Activated T-cell treated with anti-CD3 and anti-CD28 coated beads, Interleukin-2, amount 50 U/mL, for 72 hours (primary cell): ENCODE measurements at places on chromosomes 16 and 17. TPM values are rescaled to one million over a fixed set of nuclear protein-coding genes. Genes with fewer than 3 reads are reported as not detected.

DNA sequence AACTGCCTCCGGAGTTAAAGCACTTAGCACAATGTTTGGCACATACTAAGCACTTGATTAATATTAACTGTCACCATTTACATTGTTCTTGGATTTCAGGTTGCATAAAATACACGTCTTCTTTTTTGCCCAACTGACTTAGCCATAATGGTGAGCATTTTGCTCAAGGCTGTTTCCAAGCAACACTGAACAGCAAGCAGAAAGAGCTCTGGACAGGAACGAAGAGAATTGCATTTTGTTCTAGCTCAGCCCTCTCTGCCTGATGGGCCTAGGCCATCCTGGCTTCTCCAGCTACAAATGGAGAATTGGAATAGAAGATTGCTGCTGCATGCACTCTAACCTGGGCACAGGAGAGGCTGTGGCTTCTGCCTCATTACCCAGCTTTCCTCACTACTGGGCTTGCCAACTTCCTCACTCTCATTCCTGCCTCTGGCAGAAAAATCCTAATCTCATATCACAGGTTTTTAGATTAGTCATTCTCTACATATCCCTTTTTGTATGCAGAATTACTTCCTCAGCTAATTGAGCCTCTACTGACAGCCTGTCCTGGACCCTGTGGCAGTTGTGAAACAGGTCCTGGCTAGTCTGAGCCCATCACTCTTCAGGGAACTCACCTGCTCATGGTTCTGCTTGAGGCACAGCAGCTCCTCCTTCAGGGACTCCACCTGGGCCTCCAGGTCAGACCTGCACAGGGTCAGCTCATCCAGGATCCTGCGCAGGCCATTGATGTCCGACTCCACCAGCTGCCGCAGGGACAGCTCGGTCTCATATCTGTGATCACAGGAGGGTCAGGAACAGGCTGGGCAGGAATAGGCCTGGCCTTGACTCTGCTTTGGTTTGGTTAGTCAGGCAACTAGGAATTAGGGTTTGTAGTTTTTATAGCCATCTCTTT, 2.5 kb downstream of the KRT33A start:
- DNase-seq = no peak

Gene NPIPB9
- 3.4 TPM for total RNA-seq

GRCh38 chr17:34195987-34196386, 59.1 kb upstream of the CCL2 start:
- DNase-seq = no peak

DNA sequence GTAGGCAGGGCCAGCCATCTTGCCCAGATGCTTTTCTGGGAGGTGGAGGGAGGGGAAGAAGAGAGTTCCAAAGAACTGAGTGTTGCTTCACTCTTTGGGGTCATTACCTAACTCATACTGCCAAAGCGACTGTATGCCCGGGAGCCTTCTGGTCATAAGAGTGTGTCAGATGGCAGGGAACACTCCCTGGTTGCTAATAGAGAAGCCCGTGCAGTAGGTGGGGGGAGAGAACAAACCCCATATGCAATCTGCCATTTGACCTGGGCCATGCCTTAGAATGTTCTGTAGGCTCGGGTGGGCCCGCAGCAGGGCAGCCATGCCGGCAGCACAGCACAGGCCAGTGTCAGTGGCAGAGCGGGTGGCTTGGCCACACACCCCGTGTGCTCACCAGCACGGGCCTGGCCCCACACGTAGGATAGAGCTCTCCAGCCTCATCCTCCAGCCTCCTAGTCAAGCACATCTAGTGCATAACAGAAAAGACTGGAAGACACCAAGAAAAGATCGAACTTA, 120.5 kb downstream of the SOCS1 start:
- DNase-seq = no peak

DNA sequence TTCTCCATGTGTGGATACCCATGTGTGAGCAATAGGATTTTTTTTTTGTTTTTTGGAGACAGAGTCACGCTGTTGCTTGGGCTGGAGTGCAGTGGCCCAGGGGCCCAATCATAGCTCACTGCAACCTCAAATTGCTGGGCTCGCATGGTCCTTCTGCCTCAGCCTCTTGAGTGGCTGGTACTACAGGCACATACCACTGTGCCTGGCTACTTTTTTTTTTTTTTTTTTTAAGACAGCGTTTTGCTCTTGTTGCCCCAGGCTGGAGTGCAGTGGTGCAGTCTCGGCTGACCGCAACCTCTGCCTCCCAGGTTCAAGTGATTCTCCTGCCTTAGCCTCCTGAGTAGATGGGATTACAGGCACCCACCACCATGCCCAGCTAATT, 16.7 kb downstream of the MGRN1 start:
- no peak for DNase-seq

Gene TRPV2
- 47.3 TPM for total RNA-seq

Gene SPATA22
- total RNA-seq = not detected

Gene SRP68
- total RNA-seq = 144 TPM

DNA sequence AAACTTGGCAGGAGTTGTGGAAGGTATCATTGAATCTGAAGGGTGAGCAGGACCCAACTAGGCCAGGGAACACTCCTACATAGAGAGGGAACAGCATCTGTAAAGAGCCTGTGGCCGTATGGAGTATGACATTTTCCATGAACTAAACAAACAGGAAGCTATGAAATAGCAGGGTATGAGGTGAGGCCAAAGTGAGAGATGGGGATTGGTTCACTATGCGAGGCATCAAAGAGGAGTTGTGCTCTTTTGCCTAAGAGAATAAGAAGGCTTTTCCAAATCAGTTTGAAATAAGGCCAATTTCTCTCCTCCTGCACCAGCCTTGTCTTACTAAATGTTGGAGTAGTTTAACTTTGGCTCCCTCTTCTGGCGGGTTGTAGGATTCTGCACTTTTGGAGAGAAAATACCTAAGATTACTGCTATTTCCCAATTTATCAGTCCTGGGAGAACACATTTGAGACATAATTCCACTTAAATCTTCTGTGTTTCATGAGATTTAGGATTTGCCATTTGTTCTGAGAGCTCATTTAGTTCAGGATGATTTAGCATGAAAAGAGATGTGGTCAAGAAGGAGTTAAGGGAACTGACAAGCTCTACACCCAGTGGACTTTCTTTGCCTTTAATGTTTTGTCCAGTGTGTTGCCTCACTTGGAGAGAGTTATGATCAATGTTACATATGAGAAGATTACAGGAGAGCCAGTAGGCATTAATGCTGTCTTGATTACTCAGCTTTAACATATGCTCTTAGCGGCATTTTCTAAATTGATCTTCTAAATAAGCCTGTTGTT, 55.4 kb downstream of the TNRC6C start:
- DNase-seq = peak; percentile 38

Gene C17orf50
- total RNA-seq = not detected

Gene SLC9A5
- total RNA-seq = 7.6 TPM

DNA sequence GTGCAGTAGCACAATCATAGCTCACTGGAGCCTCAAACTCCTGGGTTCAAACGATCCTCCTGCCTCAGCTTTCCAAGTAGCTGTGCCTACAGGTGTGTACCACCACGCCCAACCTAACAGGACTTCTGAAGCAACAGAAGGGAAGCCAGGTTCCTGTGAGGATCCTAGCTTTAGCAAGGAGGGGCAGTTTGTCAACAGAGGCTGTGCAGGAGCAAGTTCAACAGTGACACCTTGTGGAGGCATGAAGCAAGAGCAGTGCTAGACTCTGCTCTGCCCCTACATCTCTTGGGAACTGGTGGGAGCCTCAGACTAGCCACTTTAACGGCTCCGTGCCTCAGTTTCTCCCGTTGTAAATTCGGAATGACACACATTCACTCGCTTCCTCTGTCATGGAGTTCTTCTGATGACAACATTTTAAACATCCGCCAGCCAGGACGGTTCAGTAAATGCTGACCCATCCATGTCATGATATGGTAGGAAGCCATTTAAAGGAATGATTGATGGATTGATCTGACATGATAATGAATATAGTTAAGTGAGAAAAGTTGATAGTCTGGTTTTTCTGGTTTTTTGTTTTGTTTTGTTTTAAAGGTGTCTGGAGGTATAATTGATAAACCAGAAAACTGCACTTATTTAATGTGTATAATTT, 218.7 kb downstream of the MRTFB start:
- DNase-seq = peak; percentile 38

Gene NLRP1
- total RNA-seq = 79.0 TPM

GRCh38 chr16:3458852-3459361, 15.4 kb downstream of the NAA60 start:
- no peak for DNase-seq

DNA sequence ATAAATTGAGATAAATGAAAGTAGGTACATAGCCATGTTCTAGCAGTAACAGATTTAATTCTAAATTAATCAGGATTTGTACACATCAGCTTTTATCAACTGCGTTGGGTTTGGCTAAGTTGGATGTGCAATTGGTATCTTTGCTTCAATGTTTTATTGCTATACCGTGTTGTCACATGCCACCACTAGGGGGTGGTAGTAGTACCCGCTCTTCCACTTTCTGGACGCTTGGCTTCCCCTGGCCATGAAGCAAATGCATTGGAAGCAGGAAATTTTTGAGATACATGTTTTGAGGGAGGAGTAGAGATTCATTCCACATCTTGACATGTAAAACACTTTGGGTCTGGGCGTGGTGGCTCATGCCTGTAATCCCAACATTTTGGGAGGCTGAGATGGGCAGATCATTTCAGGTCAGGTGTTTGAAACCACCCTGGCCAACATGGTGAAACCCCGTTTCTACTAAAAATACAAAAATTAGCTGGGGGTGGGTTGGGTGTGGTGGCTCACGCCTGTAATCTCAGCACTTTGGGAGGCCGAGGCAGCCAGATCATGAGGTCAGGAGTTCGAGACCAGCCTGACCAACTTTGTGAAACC, 58.6 kb downstream of the EMP2 start:
- peak; percentile 57 for DNase-seq

DNA sequence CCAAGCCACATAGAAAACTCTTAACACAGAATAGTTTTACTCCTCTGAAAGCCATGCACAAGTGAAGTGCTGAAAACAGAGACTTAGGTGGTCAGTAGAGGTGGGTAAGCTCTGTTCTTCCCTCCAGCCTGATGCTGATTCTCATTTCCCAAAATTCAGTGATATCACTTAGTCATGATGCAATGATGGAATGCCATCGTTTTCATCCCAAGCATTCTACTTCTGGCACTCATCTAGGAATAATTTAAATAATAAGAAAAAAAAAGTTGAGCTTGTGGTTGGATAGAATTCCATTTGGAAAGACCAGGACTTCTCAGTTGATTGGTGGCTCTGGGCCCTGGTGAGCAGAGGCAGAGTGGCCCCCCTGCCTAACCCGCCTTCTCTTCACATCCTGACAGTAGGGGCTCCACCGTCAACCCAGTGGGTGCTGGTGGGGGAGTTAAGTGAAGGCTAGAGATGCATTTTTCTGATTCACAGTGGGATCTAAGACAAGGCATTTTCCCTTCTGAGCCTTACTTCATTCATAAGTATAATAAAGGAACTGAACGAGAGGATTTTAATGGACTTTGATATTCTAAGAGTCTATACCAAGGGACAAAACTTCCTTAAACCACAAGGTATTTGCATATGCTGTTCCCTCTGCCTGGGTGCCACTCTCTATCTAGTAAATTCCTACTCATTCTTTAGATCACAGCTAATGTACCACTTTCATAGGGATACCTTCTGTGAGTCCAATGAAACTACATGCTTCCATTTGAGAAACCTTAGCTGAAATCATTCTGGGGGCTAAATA, 310.3 kb upstream of the DYNLRB2 start:
- no peak for DNase-seq

- no peak for DNase-seq
These were observed 2.3 kb downstream of the DPEP2NB start for GRCh38 chr16:68013440-68013839.

DNA sequence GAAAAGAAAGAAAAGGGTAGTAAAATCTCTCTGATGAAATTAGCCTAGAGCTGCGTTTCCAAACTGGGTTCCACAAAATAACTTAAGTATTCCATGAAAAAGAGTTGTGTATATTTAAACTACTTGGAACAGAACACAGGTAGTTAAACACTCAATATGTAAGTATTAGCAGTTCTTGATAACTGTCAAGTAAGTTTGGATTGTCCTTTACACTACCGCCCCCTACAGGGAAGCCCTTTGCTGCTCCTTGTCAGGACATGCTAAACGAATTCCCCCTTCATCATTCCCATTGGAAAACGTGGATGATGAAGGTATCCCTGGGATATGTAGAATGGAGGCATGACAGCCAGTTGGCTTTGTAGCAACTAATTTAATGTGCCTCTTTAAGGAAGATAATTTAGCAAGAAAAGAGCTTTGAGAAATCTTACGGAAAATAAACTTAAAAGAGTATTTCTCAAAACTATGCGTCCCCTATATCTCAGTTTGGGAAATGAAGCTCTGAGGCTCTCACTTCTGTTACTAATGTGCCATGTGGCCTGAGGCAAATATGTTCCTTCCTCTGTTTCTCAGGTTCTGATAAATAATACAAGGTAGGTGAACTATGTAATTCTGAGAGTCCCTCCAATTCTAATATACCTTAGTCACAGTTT, 18.8 kb downstream of the NCBP3 start:
- DNase-seq = peak; percentile 80

GRCh38 chr16:89375021-89375420, 115.3 kb downstream of the ANKRD11 start:
- no peak for DNase-seq

DNA sequence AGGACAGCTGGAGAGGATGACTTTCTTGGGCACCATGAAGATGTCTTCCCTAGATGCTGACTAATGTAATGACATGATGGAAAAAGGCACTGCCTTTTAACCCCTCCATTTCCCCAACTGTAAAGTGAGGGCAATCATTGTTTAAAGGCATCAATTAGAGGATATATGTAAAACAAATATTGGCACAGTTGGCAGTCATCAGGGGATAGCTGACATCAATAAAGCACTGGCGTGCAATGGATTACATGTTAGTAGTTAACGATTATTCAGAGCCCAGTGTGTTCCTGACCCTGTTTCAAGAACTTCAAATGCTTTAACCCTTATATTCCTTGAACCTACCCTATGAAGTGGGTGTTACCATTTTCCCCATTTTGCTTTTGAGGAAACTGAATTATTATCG, 100.7 kb downstream of the TMEM114 start:
- DNase-seq = no peak

DNA sequence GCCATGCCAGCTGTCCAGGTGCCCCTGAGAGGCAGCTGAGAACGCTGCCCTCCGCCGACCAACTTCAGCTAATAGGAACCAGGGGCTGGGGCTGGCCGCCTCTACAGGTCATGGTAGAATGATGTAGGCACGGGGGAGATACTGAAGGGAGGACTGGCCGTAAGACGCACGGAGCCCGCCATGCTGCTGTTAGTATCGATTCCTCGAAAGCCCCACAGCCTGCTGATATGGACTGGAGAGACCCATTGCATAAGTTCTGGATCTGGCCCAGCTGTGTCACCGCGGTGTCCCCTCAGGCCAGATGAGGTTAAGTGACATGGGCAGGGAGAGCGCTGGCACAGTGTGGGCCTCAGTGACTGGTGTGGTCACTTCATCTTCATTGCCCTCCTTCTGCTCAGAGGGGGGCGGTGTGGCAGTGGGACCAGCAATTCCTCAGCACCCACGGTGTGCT, 75.6 kb downstream of the AMFR start:
- no peak for DNase-seq
